Activated CD4-positive, alpha-beta T cell treated with anti-CD3 and anti-CD28 coated beads, Interleukin-2, amount 50 U/mL, for 24 hours (primary cell): ENCODE measurements at places on chromosomes 2 and 18.

DNA sequence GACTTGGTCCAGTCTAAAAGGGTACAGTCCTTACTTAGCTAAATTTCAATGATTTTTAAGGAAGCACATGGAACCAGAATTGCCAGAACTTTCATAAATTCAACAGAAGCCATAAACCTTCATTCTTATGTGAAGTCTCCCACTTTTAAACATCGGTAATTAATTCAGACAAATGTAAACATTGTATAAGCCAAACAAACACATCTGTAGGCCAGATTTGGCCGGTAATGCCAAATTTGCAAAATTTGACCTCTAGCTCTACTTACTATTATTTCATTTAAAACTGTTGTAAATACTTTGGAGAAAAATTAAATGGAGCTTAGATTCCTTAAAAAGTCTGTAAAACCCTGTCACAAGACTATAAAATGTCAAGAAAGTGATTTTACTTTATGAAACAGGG, 83.2 kb upstream of the GALNT5 start:
- DNase-seq: no peak

DNA sequence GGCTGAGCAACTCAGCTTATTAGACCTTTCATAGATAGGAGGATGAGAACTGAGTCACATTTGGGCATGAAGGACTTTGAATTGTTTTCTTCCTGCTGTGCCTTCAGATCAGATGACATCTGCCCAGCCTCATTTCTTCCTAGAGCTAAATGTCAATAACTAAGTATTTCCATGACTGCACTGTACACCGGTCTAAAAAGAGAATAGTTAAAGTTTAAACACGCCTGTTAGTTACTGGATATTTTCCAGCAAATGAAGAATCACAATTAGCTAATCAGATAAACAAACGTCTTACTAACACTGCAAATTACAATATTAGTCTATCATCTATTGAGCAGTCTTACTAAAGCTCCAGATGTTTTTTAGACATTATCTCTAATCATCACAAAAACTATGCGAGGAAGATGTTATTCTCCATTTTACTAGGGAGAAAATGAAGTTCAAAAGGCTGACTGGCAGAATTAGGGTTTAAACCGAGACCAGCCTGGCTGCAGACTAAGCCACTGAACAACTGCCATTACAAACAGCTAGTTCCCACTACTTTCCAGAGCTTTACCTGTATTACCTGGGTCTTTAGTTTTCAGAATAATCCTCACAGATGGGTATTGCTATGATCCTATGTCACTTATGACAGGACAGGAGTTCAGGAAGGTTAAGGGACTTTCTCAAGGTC, 69.4 kb upstream of the ZNF397 start:
- DNase-seq: no peak

GRCh38 chr2:226581661-226582060, 218.0 kb downstream of the IRS1 start:
- no peak for DNase-seq

DNA sequence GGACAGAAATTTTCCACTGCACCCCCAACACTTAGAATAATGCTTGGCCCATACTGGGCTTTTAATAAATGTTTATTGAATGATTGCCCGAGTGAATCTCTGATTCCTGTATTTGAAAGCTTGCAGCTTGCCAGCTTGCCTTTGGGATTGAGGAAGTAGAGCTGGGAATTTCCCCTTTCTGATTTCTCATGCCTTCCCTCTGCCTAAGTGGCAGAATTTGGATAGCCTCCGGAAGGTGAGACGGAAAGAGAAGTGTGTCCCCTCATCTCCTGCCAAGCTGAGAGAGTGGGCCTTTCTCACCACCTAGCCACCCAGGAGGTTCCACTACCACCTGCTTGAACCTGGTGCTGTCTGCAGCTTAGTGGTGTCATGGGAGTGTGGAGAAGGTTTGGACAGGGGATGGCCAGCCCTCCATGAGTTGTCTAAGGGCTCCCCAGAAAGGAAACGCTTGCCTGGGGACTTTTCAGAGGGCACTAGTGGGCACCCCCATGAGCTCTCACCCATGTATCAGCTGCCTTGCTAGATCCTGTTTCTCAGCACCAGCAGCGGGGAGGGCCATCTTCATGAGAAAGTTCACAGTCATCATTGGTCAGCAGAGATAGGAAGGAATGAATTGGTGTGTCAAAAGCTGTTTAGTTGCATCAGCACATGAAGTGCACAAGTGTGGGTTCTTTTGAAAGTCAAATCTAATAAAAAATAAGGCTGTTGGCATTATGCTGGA, 8.6 kb upstream of the NCOA1 start:
- no peak for DNase-seq

DNA sequence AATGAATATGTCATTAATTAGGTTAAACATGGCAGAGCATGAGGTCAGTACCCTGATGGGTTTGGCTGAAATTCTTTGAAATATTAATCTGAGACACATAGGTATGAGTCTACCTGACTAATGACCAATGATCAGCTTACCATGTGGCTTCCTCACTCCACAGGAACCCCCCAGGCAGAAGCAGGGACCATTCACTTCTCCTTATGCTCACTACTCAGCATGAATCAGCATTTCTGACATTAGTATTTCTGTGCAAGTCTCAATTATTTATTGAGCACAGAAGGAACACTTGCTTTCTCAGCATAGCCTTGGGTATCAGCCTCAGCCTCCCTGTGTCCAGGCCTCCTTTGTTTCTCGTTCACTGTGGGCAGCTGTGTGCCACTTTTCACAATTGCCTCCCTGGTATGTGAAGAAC, 9.3 kb upstream of the KCNE4 start:
- DNase-seq: no peak

GRCh38 chr18:27717816-27718215, 459.1 kb downstream of the CDH2 start:
- DNase-seq: no peak

- DNase-seq: no peak
Observed at GRCh38 chr2:66903745-66904465, 469.0 kb downstream of the MEIS1 start.

DNA sequence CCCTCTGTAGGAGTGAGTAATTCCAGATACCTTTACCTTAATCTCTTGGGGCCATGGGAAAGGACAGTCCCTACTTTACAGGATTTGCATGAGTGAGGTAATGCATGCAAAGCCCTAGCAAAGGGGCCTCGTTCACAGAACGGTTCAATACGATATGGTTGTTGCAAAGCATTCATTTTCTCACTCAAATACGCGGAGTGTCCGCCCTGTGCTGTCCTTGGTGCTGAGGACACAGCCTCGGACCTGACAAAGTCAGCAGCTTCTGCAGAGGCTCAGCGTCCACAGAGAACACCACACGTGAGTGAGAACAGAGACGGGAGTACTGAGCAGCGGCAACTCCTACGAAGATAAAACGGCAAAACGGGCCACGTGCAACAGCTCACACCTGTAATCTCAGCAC, 125.7 kb downstream of the EIPR1 start:
- DNase-seq: no peak

DNA sequence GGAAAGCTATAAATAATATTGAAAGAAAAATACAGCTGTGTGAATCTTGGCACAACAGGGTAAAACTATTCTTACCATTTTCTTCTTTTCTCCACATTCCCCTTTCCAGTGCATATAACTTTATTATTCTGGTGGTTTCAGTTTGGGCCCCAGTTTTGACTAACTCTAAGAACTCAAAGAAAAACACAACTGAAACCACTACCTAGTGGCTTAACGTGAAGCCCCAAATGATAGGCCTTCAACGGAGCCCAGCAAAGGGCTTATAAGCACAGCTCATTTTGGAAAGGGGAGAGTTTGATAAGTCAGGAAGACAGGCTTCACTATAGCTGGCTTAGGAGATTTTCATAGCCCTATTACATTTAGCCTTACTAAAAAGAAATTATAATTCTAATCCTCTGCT, 62.4 kb downstream of the PPP1R1C start:
- no peak for DNase-seq

GRCh38 chr2:234821946-234822475, 129.8 kb upstream of the SH3BP4 start:
- no peak for DNase-seq

DNA sequence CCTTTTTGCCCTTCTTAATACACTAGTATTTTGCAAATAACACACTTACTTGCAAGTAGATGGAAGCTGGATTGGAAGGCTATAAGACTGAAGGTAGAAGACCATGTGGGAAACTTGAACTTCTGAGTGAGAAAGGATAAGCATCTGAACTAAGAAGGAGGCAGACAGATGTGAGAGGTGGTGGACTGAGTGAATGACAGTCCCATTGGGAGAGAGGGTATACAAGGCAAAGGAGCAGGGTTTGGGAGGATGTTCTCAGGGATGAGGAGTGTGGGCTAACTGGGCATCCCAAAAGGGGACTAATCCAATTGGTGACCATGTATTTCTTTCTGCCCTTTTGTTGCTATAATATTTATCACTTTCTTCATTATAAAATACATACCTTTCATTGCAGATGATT, 20.4 kb upstream of the SESTD1 start:
- DNase-seq: no peak

DNA sequence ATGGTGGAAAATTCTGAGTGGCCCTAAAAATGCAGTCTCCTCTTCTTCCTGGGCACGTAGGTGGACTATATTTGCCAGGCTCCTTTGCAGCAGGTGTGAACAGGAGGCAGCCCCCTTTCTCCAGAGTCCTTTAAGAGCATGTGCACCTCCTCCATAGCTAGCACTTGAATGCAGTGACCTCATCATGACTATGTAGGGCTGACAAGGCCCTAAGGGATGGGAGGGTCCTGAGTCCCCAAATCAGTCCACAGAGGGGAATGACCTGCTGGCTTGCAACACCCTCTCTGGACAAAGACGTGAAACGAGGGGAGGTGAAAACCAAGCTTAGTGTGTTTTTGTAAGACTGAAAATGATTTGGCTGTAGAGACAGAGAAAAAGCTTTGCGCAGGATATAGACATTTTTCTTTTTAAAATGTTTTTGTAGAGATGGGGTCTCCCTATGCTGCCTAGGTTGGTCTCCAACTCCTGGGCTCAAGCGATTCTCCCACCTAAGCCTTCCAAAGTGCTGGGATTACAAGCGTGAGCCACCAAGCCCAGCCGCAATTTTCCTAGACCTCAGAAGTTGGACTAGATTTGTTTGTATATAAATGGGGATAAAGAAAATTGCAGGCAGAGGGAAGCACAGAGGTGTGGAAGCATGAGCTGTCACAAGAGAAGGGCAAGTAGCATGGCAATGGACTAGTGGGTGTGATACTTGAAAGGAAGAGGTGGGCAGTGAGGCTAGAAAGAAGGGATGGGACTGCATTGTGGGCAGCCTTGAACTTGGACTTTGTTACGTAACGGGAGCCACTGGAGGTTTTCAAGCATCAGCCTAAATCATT, 28.8 kb downstream of the LONRF2 start:
- DNase-seq: no peak
